ENCODE measurements at places on chromosomes 2 and 18. TPM values are rescaled to one million over a fixed set of nuclear protein-coding genes. Genes with fewer than 3 reads are reported as not detected.

FTCDNL1 gene
- 8.3 TPM for total RNA-seq

LONRF2 gene
- 0.54 TPM for total RNA-seq

RFTN2 gene
- total RNA-seq: under 0.01 TPM

KIF5C gene
- total RNA-seq: under 0.01 TPM

SERPINB11 gene
- total RNA-seq: not detected

KCTD1 gene
- total RNA-seq: 8.6 TPM

RASGRP3 gene
- 5.7 TPM for total RNA-seq

OTX1 gene
- not detected for total RNA-seq
